Activated naive CD4-positive, alpha-beta T cell treated with anti-CD3 and anti-CD28 coated beads, Interleukin-2, amount 50 U/mL, for 72 hours (primary cell): ENCODE measurements at places on chromosomes 4 and X. TPM values are rescaled to one million over a fixed set of nuclear protein-coding genes. Genes with fewer than 3 reads are reported as not detected.

KLHL13 gene
- total RNA-seq, result 0.48 TPM

LRP2BP gene
- 0.68 TPM for total RNA-seq

TIGD4 gene
- total RNA-seq, result 0.23 TPM

VSIG4 gene
- 0.57 TPM for total RNA-seq

DNA sequence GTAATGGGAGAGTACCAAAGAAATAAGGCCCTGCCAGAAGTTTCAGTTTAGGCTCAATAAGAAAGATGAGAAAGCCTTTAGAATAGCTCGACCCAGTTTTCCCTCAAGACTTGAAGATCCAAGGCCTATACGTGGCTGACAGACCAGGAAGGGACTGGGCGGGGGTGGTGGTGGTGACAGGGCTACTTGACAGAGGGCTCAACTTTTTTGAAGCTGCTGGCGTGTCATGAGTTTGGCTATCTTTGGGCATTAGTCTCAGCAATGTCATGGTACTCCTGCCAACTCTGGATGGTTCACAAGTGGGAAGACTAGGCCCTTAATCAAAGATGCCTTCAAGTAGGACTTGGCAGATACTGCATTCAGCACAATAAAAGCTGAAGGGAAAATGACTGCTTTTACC, 100.1 kb upstream of the SCML1 start:
- no peak for DNase-seq

GRCh38 chrX:28205126-28205525, 223.9 kb upstream of the DCAF8L1 start:
- DNase-seq, result no peak

DNA sequence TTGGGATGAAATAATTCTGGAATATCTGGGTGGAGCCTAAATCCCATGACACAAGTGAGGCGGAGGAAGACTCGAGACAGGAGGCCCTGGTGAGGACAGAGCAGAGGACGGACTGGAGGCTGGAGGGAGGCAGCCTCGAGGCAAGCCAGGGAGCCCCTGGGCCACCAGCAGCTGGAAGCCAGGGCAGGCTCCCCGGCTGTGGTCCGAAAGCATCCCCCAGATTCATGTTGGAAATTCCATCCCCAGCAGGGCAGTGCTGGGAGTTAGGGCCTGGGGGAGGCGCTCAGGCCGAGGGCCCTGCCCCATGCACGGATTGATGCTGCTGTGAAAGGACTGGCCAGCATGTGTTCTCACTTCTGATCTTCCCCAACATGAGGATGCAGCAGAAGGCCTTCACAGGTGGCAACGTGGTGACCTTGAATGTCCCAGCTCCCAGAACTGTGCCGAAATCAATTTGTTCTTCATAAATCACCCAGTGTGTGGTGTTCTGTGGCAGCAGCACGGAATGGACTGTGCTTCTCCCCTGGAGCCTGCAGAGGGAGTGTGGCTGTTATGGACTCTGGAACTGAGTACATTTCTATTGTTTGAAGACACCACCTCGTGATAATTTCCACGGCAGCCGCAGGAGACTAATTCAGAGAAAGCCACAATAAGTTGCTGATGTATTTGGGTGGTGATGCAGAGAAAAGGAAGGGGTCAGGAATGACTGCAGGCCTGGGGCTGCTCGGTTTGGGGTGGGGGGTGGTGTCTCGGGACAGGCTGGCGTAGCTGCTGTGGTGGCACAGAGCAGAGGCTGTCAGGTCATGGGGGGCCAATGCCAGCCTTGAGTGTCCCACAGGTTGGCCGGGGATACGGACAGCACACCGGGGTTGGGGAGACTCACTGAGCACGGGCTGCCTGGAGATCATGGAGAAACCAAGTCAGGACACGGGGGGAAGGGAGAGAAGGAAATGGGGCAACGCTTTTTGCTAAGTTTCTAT, 56.9 kb downstream of the PCGF3 start:
- DNase-seq, result no peak

DNA sequence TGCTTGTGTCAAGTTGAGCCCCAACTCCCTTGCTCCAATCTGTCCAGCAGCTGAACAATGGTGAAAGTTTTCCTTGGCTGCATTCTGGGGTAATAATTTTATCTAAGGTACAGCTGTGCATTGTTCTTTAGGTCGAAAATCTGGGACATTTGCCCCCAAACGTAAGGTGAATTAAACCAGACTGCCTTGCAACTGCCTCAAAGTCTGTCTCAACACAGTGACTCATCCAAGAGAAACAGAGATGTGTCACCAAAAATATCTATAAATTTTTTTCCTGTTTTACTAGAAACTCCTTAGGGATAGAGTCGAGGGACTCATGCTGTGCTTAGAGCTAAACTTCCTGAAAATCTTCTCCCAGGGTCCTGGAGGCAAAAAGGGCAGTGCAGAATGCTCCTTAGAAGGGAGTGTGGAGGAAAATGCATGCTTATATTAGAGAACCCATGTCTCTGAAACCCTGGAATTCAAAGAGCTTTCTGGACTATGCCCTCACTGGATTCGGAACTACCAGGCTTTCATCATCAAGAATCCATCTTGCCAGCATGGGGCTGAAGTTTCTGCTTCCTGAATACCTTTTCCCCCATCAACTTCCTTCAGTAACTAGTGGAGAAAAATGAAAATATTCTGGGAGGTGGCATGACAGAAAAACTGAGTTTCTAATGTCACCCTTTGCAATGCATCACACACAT, 115.7 kb downstream of the PALLD start:
- no peak for DNase-seq

GRCh38 chr4:81330018-81330417, 115.0 kb upstream of the PRKG2 start:
- no peak for DNase-seq

DNA sequence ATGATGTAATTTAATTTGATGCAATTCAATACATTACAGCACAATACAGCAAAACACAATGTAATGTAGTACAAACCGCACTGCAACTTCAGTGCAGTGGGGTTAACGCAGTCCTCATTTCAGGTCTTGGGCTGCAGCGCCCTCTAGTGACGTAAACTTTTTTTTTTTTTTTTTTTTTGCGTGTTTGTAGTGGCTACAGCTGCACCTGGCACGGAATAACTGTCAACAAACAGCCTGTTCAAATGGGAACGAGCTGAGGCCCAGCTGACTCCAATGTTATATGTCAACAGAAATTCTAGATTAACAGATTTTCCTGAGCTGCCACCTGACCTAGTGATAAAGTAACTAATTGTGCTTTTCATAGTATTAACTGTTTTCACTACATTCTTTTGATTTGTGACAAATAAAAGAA, 33.5 kb upstream of the RASSF6 start:
- no peak for DNase-seq

GRCh38 chr4:146235654-146236177, 21.4 kb downstream of the REELD1 start:
- no peak for DNase-seq

GRCh38 chrX:119672426-119672825, 20.5 kb downstream of the SEPTIN6 start:
- no peak for DNase-seq

- DNase-seq, result no peak
Observed at GRCh38 chrX:130504019-130504418, 102.2 kb downstream of the RBMX2 start.

DNA sequence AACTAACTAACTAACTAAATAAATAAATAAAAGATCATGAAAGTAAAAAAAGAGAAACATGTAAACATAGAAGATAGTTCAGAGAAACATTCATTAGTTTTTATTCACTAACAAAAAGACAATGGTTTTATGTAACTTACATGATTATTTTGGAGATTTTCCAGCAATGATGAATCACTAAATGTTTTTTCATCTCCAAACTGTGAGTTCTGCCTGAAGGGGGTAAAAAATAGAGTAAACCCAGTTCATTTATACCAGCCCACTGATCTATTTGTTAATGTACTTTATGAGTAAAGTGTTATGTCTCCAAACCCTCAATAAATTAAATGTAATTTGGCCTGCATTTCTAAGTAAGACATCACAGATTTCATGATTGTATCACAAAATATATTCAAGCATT, 101.1 kb downstream of the ATP8A1 start:
- no peak for DNase-seq
